Right atrium auricular region (tissue), 2 donors: ENCODE measurements at places on chromosomes 4 and X.

DNA sequence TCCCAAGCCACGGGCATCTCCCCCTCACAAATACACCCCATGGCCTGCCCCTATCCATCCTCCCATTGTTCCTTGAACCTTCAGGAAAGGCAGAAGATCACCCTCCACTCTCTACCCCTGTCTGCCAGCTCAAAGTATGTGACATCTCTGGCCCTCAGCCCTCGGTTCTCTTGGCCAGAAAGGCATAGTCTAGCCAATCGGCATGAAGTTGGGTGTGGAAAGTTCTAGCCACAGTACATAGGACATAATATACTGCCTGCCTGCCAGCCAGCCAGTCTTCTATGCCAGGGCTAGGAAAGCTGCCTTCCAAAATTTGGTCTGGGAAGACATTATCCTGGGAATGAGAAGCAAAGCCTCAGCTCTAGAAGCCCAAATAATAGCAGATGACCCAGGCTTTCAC lies 3.2 kb upstream of the PLP1 start:
- DNase-seq, result no peak

- DNase-seq, result no peak
Measured at GRCh38 chr4:174071595-174071994, 211.9 kb downstream of the FBXO8 start.

DNA sequence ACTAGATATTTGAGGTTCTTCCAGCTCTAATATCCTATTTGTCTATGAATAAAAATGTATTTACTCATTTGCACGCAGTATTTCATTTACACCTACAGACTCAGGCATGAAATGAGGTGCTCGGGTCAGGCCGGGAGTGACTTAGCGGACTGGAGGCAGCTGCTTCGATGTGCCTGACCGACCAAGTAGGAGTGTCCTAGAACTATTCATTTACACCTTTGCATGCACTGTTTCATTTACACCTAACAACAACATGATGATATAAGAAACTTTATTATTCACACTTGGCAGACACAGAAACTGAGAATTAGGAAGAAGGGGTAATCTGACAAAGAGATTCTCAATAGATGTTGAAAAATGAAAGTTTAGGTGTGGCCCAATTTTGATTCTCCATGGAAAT lies 28.7 kb upstream of the FAT1 start:
- no peak for DNase-seq

DNA sequence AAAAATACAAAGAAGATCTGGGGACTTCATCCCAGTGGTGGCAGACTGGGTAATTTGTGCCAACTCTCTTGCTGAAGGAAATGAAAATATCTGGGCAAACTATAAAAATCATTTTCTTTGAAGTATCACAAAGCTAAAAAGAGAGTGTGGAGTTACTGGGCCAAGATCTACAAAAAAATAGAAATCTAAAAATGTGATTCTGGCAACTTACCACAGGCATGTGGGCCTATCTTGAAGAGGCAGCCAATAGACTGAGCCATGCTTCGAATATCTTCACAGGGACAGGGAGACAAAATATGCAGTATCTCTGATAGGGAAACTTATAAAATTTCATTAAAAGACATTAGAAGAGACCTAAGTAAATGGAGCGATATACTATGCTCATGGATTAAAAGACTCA lies 168.8 kb downstream of the RCHY1 start:
- no peak for DNase-seq

DNA sequence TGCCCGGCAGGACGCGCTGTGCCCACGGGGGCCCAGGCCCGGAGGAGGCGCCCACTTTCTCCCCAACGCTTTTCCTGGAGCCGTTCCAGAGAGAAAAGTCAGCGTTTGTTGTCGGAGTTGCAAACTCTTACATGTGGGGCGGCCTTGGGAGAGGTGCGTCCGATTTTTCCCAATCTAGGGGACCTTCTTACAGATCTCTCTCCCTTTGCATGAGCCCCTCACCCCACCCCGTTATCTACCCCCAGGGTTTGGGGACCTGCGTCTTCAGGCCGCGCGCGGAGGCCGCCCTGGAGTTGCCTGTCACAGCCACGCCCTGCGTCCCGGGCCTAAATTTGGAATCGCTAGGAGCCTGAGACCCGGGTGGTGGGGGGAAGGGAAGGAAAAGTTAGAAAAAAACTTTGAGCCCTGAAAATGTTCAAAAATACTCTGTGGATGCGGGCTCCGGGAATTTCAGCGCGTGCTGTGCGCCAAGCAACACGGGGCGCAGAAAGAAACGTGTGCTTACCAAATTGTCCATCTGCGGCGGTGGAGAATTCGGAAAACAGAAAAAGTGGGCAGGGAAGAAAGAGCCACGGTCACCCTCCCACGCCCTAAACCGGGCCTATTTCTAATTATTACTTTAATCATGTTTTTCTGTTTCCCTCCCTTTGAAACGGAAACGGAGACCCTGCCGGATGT lies 587 bp downstream of the CD99 start:
- DNase-seq, result no peak

DNA sequence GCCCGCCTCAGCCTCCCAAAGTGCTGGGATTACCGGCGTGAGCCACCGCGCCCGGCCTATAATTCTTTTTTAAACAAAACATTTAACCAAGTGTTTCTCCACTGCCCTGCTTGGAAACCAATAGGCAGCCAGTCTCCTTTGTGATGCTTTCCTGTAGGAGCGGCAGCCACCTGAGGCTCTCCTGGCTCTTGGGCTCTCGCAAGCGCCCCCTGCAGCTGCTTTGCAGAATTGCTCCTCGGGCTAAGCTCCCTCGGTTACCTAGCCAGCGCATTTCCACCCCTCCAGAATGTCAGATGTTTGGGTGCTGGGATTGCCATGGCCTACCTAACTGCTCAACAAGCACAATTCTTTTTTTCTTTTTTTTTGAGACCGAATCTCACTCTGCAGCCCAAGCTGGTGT lies 7.7 kb downstream of the S100P start:
- DNase-seq, result no peak

DNA sequence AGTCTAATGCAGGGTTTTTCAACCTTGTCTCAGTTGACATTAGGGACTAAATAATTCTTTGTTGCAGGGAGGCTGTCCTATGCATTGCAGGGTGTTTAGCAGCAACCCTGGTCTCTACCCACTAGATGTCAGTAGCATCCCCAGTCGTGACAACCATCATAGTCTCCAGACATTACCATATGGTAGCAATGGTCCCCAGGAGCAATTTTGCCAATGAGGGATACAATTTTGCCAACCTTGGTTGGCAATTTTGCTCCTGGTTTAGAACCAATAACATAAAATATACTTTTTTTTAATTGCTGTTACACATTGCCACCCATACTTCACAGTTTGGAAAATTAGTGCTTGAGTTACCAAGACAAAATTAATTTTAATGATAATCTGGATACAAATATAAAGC lies 6.0 kb downstream of the EREG start:
- no peak for DNase-seq

DNA sequence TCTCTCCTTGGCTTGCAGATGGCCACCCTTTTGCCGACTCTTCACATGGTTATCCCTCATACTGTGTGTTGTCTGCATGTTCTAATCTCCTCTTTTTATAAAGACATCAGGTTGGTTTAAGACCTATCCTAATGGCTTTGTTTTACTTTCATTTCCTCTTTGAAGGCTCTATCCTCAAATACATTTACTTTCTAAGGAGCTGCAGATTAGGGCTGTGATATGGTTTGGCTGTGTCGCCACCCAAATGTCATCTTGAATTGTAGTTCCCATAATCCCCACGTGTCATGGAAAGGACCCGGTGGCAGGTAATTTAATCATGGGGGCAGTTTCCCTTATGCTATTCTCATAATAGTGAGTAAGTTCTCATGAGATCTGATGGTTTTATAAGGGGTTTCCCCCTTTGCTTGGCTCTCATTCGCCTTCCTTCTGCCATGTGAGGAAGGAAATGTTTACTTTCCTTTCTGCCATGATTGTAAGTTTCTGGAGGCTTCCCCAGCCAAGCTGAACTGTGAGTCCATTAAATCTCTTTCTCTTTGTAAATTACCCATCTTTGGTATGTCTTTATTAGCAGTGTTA lies 204.5 kb downstream of the RELL1 start:
- no peak for DNase-seq

DNA sequence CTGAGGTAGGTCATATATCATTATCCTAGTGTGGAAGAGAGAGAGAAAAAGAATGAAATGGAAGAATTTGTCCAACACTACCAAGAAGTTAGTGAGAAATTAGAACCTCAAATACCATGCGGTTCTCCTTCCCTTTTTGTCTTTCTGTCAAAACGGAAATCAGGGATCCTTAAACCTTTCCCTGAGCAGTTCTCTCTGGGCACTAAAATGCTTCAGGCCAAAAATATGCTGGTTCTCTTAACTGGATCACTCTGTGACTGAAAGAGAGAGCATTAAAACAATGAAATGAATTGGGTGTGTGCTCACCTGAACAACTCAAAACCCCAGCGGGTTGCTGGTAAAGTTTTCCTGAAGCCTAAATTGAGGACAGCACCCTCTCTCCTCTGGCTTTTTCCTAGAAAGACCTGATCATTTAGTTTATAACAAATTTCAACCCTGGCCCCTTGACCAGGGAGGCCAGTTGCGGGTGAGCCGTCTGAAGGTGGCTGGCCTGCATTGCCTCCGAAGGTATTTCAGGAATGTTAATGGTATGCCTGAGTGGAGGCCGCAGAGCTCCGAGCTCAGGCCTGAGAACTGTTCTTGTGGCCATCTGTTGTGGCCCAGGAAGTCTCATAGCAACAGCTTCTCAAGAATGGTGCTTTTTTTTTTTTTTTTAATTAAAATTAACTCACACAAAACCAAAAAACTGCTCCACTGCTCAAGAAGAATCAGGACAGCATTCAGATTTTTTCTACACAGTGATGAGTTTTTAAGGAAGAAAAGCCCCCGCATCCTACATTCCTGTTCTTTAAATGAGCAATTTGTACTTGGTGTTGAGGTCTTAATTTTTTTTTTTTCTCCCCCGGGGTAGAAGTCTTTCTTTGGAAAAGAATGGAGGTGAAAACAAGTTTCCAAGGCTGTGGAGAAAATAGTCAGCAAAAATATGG lies 155.1 kb downstream of the SHROOM3 start:
- DNase-seq, result no peak

GRCh38 chr4:157700898-157701694 lies 471.7 kb downstream of the GASK1B start:
- no peak for DNase-seq

DNA sequence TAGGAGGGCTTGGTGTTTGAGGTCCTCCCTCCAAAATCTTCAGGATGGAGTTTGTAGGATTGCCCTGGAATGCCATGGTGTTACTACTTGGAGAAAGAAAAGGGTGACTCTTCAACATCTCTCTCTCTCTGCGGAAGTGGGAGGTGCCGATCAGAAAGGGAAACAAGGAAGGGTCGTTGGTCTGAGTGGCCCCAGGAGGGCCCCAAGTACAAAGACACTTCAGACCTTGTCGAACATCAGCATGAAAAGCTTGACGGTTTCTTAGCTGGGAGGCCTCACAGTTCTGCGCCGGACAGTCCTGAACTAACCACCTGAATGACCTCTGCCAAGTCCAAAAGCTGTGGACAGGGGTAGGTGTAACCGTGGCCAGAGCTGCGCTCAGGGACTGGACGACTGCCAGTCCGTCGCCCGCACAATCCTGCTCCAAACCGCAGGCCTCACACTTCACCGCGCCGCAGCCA lies 646 bp upstream of the GSX2 start:
- DNase-seq, result no peak

GRCh38 chrX:50852524-50852923 lies 38.5 kb upstream of the SHROOM4 start:
- DNase-seq, result no peak

- DNase-seq, result no peak
Measured at GRCh38 chr4:176864238-176864637, 71.5 kb upstream of the VEGFC start.

DNA sequence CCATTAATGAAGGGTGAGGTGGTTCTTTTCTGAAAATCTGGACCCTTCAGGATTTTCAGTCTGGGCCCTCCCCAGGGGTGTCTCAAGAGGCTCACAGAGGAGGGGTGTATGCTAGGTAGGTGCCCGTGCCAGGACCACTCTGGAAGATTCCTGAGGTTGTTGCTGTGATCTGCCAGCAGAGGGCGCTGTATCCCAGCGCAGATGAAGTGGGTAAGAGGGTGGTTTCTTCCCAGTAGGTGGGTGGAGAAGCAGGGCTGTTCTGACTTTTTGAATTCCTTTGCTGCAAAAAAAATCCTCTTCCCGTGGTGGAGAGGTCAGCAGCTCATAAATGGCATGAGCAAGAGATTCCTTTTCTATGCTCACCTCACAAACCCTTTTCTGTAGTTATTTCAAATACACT lies 51.1 kb downstream of the SCML1 start:
- DNase-seq, result no peak

DNA sequence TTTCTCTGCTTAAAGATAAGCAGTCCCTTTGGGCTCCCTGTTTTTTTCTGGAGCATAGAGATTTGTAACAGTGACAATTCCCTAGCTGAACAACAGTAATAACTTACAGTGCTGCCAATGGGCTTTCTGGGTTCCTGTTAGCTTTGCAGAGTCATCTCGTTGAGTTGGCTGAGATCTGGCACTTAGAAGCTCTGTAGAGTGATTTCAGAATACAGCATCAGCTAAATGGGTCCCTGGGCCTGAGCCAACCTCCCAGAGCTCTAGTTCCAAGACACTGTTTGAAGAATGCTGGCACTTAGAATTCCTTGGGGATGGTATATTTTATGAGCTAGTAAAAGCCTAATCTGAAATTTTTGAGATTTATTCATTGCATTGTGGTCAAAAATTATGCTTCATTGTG lies 43.5 kb upstream of the SERTM2 start:
- no peak for DNase-seq

DNA sequence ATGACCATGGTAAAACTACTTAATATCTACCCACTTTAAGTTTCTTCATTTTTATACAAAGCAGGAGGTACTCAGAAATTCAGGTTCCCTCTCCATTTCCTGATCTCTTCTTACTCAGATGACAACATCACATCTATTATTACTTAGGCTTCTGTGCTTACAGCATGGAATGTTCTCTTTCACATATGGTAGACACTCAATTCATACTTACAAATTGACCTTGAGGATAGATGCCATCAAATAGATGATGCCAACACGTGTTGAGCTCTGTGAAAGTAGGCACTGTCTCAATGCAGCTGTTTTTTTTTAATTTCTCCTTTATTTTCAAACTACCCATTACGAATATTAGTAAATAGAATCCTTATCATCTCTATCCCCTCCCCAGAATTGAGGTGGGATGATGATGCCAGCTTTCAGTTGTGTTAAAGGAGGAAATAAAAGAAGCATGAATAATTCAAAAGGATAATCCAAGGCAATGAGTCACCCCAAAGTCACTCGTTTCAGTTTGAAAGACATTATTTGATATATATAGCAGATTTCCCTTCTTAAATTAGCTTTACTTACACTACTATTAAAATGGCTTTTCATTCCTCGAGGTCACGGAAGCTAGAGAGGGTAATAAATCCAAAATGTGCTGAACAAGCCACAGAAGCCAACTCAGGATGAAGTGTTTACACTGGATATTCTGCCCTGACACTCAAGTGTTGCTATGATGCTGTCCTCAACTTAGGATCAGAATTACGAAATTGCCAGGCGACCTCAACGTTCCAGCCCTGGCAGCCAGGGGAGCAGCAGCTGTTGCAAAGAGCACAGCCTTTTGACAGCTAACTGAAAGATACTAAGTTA lies 124.2 kb upstream of the EOLA2 start:
- peak; percentile 64 for DNase-seq

- DNase-seq, result no peak
Measured at GRCh38 chr4:183249854-183250253, 70.2 kb downstream of the CLDN22 start.
